Esophagus squamous epithelium (tissue), 5 donors: ENCODE measurements at places on chromosomes 13 and 19.

- no peaks in the 10 kb centered on the region for H3K4me1 ChIP-seq
- no peaks in the 10 kb centered on the region for H3K27me3 ChIP-seq
- H3K27ac ChIP-seq: no peak overlapping the region
- H3K4me3 ChIP-seq: no peak overlapping the region
- DNase-seq: no peak
Measured at GRCh38 chr13:104204177-104204576, 1138.0 kb upstream of the SLC10A2 start.

GRCh38 chr13:65505941-65506340 is 1724.2 kb downstream of the PCDH9 start:
- no peaks in the 10 kb centered on the region for H3K36me3 ChIP-seq
- no peak for DNase-seq
- no peaks in the 10 kb centered on the region for H3K27me3 ChIP-seq
- no peaks in the 10 kb centered on the region for H3K4me1 ChIP-seq

DNA sequence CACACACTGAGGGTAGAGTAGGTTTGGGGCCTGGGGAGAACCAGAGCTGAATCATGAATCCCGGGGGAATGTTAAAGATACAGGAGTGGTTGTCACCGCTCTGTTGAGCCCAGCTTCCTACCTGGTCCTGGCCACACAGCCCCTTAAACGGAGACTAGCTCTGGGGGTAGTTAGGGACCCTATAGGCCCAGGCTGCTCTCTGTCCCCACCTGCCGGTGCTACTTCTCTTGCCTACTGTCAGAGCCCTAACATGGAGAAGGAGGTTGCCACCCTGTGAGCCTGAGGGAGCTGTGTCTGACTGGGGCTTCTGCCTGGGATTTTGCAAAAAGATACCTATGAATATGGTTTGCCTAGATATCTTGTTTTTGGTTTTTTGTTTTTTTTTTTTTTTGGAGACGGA is 36.6 kb upstream of the ZNF429 start:
- no peaks in the 10 kb centered on the region for H3K4me1 ChIP-seq
- H3K4me3 ChIP-seq: no peak overlapping the region
- H3K27ac ChIP-seq: no peak overlapping the region
- H3K36me3 ChIP-seq: no peaks in the 10 kb centered on the region
- no peaks in the 10 kb centered on the region for H3K27me3 ChIP-seq

DNA sequence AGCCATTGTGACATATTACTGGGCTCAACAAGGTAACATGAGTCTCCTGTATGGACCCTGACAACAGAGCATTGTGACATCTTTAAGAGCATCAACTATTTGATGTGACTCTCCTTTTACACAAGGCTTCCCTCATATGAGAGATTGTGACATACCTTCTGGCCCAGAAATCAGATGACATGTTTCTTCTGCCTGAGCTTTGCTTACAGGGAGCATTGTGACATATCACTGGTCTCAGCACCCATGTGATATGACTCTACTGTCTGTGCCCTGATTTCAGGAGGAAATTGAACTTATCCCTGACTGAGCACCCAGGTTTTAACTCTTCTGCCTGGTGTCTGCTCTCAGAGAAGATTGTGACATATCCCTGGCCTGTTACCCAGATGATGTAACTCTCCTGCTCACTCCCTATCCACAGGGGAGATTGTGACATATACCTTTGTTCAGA is 15.9 kb upstream of the ZNF681 start:
- DNase-seq: no peak
- peak overlapping the region; percentile 16 for H3K27ac ChIP-seq
- peaks cover 34% of the 10 kb centered on the region for H3K36me3 ChIP-seq
- no peak overlapping the region for H3K4me3 ChIP-seq
- H3K4me1 ChIP-seq: no peaks in the 10 kb centered on the region

DNA sequence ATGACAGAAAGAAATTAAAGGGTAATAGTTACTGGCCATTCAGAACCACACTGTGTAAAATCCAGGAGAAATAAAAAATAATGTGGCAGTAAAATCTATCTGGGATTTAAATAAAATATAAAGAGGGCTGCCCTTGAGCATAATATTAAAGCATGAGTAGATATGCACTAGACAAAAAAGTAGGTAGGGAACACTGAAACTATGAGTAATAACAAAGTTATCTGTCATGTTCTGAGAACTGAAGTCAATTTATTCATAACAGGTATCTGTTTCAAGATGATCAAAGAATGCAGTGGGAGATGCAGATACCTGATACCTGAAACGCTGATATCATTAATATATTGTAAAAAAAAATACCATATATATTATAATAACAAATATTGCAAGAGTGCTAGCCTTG is 1672.0 kb downstream of the SLITRK5 start:
- H3K27ac ChIP-seq: no peak overlapping the region
- no peak overlapping the region for H3K4me3 ChIP-seq
- H3K27me3 ChIP-seq: no peaks in the 10 kb centered on the region
- DNase-seq: no peak
- no peaks in the 10 kb centered on the region for H3K4me1 ChIP-seq

DNA sequence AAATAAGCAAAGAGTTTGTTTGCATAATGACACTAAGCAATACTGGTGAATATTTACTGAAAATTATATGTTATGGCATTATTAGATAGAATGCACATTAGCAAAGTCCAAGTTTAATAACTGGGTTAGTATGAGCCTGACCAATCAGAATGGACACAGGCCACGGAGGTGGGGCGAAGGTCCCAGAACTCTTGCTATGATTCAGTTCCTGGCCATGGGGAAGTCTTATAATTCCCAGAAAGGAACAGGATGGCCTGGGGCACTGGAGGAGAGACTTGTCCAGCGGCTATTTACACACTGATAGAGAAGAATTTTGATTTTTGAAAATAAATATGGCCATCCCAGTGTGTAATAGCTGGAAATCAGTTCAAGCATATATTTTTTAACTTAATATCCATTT is 372.0 kb downstream of the EFNB2 start:
- DNase-seq: no peak
- H3K36me3 ChIP-seq: no peaks in the 10 kb centered on the region
- H3K4me1 ChIP-seq: no peaks in the 10 kb centered on the region
- H3K27ac ChIP-seq: no peak overlapping the region
- no peaks in the 10 kb centered on the region for H3K27me3 ChIP-seq

DNA sequence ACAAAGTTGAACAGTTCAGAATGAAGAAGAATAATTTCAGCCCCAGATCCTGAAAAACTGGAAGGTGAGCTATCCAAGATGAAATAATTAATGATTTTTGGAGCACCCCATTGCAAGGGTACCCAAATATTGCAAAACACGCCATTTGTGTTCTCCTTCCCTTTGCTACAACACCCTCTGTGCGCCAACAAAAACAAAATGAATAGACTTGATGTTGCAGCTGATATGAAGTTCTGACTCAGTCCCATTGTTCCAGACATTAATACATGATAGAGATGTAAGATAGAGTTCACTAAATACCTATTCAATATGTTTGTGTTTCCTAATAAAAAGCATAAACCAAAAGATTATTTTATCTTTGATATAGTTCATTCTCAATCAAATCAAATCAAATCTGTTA is 287.5 kb upstream of the SOX21 start:
- H3K36me3 ChIP-seq: no peaks in the 10 kb centered on the region
- H3K27ac ChIP-seq: no peak overlapping the region
- H3K27me3 ChIP-seq: no peaks in the 10 kb centered on the region
- DNase-seq: no peak
- no peak overlapping the region for H3K4me3 ChIP-seq

- H3K4me3 ChIP-seq: no peak overlapping the region
- no peak overlapping the region for H3K27ac ChIP-seq
- peaks cover 92% of the 10 kb centered on the region for H3K4me1 ChIP-seq
- no peaks in the 10 kb centered on the region for H3K36me3 ChIP-seq
- no peaks in the 10 kb centered on the region for H3K27me3 ChIP-seq
Measured at GRCh38 chr19:45096700-45097099, 3.7 kb downstream of the PPP1R37 start.

DNA sequence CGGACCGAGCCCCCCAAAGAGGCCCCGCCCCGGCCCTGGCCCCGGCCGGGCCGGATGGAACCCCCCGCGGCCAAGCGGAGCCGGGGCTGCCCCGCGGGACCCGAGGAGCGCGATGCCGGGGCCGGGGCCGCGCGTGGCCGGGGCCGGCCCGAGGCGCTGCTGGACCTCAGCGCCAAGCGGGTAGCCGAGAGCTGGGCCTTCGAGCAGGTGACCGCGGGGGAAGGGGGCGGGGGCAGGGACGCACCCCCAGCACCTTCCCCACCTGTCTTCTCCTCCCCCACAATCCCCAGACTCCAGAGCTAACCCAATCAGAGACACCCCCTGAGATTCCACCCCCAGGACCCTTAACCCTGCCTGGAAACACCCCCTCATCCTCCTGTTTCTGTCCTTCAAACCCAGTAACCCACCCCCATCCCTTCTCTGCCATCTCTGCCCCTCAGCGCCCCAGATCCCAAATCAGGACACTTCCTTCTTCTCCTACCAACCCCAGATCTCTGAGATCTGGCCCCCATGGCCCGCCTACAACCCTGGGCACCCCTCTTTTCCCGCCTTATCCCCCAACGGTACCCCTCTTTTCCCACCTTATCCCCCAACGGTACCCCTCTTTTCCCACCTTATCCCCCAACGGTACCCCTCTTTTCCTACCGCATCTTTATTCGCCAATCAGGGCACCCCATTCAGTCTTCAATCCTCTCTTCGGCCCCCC is 505 bp downstream of the ZSWIM4 start:
- H3K36me3 ChIP-seq: no peaks in the 10 kb centered on the region
- H3K4me3 ChIP-seq: peak overlapping the region; percentile 88
- no peak for DNase-seq
- H3K27me3 ChIP-seq: no peaks in the 10 kb centered on the region
- peak overlapping the region; percentile 99 for H3K27ac ChIP-seq
- peaks cover 48% of the 10 kb centered on the region for H3K4me1 ChIP-seq

DNA sequence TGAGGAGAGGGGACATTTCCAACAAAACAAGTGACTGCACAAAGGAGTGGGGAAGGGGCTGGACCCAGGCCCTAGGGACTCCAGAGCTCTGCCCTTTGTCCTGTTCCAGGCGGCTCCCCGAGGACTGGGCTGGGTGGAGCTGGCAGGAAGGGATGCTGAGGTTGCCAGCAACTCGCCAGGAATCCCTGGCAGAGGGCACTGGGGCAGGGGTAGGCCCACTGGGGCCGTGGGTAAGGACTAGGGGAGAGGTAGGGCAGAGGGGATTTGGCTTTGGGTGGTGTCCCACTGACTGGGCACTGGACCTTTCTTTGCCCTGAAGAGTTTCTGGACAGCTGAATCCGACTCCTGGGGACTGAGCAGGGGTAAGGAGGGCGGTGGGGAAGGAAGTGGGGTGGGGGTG is 7.9 kb downstream of the LIPE start:
- no peak overlapping the region for H3K4me3 ChIP-seq
- H3K36me3 ChIP-seq: peaks cover 13% of the 10 kb centered on the region
- H3K4me1 ChIP-seq: peaks cover 35% of the 10 kb centered on the region
- DNase-seq: no peak
- H3K27me3 ChIP-seq: no peaks in the 10 kb centered on the region

DNA sequence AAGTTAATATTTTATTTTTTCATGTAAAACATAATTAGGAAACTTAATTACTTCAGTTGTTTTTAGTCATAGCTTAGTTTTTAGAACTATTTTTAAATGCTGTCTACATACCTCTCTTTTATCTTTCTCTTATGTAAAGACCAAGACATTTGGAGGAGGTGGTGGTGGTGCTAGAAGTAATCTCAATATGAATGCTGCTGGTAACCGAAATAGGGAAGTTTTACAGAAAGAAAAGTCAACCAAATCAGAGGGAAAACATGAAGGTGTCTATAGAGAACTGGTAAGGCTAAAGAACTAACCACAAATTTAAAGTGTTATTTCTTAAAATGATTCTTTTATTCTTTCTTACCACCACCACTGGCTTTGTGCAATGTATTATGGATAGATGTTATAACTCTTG is 97.3 kb downstream of the TDRD3 start:
- H3K4me1 ChIP-seq: no peaks in the 10 kb centered on the region
- H3K27me3 ChIP-seq: no peaks in the 10 kb centered on the region
- DNase-seq: no peak
- peaks cover 70% of the 10 kb centered on the region for H3K36me3 ChIP-seq
- no peak overlapping the region for H3K27ac ChIP-seq
- no peak overlapping the region for H3K4me3 ChIP-seq

DNA sequence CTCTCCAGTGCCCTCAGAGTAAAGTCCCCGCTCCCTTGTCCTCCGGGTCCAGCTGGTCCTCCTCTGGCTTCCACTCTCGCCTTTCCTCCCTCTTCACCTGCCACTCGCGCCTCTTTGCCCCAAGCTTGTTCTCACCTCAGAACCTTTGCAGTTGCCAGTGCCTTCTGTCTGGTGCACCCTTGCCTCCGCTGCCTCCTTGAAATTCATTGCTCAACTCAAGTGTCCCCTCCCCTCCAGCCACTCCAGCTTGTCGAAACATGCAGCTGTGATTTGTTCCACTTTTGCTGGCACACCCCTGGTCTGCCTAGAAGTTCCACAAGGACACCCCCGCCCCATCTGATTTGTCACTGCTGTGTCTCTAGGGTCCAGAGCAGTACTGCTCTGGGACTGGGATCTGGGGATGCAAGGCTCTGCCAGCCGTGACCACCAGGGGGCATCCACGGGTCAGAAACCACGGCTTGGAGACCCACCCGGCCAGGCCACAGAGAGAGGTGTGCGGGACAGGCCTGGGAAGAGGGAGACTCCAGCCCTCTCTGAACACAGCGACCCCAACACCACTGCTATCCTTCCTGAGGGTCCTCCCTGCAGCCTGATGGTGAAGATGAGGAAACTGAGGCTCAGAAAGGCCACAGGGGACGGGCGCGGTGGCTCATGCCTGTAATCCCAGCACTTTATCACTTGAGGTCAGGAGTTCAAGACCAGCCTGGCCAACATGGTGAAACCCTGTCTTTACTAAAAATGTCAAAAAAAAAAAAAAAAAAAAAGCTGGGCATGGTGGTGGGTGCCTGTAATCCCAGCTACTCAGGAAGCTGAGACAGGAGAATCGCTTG is 49.9 kb downstream of the AP1M1 start:
- H3K4me3 ChIP-seq: no peak overlapping the region
- peak; percentile 25 for DNase-seq
- H3K4me1 ChIP-seq: no peaks in the 10 kb centered on the region
- H3K36me3 ChIP-seq: no peaks in the 10 kb centered on the region

- no peak overlapping the region for H3K27ac ChIP-seq
- H3K36me3 ChIP-seq: no peaks in the 10 kb centered on the region
- H3K4me1 ChIP-seq: no peaks in the 10 kb centered on the region
- H3K4me3 ChIP-seq: no peak overlapping the region
Measured at GRCh38 chr13:27293076-27293691, 22.6 kb downstream of the RASL11A start.

GRCh38 chr19:5880604-5881078 is 10.3 kb upstream of the FUT5 start:
- no peaks in the 10 kb centered on the region for H3K36me3 ChIP-seq
- DNase-seq: no peak
- H3K27ac ChIP-seq: peak overlapping the region; percentile 42
- peaks cover 10% of the 10 kb centered on the region for H3K4me1 ChIP-seq
